SW 1271 (cell line): ENCODE measurements at places on chromosomes 6 and 20.
A peak's percentile ranks its signal among the peaks of the same experiment; 100 is the strongest.

DNA sequence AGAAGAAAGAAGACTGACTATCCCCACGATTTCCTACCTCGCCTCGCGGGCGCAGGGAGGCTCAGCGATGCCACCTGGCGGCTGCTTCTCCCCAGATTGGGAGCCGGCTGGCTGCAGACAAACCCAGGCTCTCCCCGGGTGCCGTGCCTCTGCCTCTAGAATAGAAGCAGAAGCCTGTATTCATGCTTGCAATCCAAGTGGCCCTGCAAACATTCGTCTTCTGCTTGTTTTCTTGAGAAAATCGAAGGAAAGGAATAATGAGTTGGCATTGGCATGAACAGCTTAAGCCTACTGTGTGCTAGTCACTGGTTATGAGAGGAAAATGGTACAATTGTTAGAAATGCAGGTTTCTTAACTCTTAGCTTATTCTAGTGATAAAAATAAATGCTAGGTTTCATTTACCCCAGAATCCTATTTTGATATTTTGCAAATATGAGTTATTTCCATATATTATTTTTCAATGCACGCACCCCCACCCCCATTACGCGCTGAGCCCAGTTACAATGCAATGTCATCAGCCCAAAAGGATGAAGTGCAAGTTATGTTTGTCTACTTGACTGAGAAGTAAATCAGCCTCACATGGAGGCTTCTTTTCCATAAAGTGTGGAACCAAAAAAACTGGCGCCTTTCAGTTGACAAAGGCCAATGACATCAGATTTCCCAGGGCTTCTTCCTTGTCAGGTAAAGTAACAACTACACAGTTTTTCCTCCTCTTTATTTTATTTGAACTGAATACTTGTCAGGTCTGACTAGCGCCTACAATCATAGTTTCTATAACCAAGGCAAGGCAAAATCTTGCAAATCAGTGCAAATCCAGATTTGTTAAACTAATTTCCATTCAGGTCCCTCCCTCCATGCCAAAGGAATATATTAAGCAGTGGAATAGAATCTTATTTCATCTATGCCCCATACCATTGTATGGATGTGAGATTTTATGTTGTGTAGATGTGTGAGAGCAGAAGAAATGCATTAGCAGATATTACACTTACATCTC, 3.9 kb upstream of the SOX4 start:
- peak; percentile 68 for DNase-seq

DNA sequence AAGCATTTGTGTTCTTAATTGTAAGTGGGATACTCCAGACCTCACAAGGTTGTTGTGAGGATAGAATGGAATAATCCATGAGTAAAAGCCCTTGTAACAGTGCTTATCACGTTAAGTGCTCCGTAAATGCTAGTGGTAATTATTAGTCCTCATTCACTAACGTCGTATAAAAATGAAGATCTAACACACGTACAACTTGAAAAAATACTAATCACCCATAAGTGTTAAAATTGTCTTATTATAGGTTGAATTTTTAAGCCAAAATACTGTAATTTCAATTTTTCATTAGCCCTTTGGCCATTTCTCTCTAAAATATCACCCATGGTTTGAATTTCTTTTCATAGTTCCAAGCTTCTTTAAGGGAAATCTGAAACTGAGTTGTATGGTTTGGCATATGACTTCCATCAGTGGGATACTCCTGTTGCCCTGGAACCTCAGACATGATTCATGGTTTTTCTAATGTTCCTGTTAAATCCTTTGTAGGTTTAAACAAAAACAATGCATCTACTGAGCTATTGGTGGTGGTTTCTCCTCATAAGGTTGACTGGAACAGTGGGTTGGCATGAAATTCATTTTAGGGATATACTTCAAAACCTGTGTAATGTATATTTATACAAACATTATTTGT, 19.1 kb downstream of the XRN2 start:
- DNase-seq = no peak

GRCh38 chr6:31180500-31180899, 10.0 kb upstream of the POU5F1 start:
- DNase-seq = no peak

DNA sequence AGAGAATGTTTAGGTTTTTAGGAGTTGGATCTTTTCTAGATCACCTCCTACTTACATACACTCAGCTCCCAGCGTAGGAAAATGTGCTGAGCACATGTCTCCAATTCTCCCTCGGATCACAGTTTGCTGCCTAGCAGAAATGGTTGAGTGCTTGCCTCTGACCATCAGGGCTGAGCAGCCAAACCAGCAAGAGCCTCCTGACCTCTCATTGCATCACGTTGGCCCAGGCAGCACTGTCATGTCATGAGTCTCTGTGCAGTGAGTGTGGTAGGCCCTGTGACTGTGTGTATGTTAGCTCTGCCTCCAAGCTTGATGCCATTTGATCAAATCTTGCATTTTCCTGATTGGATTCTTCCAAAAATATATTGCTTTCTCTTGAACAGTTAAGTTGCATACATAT, 112.0 kb downstream of the LRRC1 start:
- no peak for DNase-seq

DNA sequence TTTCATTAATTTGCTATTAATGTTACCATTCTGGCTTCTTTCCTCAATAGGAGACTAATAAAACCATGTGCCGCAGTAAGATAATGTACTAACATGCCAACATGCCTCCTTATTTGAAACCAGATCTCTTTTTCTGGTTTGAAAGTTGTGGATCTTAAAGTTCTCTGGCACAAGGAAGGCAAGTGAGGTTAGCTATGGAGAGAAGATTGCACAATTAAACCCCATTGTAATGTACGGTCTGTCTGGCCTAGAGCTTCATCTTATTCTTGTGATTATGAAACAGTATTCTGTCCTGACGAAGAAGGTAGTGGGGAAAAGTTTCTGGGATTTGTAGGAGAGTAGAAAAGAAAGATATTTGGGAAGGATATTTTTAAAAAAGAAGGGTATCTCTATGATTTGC, 68.4 kb downstream of the EYA4 start:
- DNase-seq = no peak

DNA sequence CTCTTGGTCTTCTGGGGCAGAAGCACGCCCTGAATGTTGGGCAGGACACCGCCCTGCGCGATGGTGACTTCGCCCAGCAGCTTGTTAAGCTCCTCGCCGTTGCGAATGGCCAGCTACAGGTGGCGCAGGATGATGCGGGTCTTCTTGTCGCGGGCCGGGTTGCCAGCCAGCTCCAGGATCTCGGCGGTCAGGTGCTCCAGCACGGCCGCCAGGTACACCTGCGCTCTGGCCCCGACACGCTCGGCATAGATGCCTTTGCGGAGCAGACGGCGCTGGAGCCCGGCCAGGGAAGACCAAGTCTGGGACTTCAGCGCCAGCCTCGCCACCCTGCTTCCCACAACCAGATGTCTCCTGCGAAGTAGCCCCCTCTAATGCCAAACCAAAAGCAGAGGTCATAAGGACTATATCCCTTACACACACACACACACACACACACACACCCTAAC, 8.0 kb upstream of the SLC17A3 start:
- no peak for DNase-seq

GRCh38 chr6:133741375-133741861, 147.5 kb upstream of the TCF21 start:
- no peak for DNase-seq

DNA sequence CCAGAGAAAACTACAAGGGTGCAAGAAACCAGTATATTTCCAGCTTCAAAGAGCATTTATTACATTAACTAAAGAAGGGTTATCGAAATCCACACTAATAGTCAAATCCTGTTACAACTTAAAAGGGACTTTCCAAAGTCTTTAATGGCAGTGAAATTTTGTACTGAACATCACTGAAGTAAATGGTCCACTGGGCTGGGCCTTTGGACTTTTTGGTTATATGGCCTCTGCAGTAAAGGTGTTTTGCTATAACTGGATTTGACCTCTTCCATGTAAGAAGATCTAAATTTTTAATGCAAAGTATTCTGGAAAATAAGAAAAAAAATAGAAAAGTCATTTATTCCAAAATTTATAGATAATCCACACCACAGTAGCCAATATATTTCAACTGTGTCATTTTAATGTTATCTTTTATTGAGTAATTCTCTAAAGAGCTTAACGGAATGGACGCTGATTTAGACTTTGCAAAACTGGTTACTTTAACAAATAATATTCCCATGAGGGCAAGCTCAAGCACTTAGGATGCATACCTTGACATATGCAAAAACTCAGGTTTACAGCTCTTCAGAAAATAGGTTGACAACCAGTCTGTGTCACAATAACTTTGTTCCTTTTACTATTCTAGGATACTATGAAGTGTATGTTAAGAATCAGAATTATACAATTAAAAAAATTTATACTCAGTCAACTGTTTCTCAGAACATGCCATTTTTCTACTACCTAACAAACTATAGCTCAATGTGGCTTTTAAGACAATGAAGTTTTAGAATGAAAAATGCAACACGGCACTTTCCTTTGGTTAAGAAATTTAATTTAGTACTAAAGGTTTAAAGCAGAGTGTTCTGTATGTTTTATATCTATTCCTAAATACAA, 7.0 kb downstream of the RBM39 start:
- DNase-seq = no peak

DNA sequence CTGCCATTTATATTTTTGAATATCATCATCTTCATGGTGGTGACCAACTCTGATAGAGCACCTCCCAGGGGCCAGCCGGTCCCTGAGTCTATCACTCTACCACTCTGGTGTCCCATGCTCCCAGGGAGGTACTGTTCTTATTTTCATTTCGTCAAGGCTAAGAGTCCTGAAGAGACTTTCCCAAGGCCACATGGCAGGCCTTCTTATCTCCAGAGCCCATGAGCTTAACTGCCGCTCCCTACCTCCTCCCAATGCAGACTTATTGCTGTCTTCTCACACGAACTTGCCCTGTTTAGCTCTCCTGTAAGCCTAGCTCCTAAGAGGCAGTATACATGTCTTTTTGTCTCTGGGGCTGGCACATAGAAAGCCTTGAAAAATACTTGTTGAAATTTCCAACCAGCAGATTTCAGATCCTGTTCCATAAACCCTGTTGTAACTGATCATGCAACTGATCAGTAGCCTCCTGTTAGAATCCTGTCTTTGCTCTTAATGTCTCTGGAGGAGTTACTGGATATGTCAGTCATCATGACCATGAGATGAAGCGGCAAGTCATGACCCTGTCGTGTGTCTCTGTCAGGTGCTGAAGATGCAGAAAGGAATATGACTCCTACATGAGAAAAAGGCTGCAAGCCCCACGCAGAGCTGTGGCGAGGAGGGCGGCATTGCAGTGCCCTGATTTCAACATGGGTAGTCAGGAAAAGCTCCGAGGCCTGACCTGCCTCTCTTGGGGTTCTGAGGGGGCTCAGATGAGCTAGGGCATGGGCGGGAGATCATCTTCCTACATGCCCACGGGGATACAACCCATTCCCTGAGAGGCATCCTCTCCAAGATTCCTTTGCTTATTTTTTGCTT, 60.0 kb downstream of the TTI1 start:
- DNase-seq = no peak

- DNase-seq = no peak
Measured at GRCh38 chr20:19924255-19924654, 92.9 kb upstream of the NAA20 start.

DNA sequence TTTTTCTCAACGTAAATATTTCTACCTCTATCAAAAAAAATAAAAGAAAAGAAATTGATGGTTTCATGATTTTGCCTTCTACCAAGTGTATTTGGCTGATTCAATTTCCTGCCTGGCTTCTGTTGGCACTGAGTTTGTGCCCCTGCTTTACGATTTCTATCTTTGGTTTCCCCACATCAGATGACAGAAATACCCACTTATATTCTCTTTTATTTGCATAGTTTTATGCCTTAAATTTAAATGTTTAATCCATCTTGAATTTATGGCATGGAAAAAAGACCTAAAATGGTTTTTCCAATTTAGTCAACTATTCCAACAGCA, 34.3 kb downstream of the RNF24 start:
- DNase-seq = no peak

- no peak for DNase-seq
Measured at GRCh38 chr20:59220161-59220560, 56.5 kb downstream of the ZNF831 start.

- DNase-seq = no peak
Measured at GRCh38 chr6:106974336-106974998, at the start of gene CD24. CD24 (minus strand) TSS chr6:106974729; CDS start chr6:106974646, 83 bp downstream.

DNA sequence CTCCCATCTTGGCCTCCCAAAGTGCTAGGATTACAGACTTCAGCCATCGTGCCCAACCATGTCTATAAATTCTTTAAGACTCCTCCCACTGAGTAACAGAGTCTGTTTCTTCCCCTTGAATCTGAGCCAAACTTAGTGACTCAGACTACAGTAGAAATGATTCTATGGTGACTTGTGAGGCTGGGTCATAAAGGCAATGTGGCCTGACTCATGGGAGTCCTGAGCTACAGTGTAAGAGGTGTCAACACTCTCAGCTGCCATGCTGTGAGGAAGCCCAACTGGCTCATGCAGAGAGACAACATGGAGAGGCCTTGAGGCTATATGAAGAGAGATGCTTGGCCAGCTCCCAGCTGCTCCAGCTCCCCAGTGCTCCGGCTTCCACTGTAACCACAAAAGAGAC, 5.2 kb upstream of the NRSN2 start:
- DNase-seq = peak; percentile 91

DNA sequence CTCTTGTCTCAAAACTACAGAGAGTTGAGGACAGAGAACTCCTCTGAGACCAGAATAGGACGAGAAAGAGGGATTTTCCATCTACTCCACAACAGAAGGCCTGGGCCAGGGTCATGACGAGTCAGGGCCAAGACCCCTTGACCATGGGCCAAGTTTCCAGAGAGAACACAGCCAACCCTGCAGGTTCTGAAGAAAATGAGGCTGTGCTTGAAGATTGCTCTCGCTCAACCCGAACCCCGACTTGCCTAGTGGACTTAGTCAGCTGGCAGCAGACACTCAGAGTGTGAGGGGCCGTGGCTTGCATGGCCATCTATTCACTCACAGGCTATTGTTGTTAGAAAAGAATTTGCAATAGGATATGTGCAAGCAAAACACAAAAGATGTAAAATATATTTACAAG, 54.5 kb downstream of the TMEM242 start:
- DNase-seq = no peak

DNA sequence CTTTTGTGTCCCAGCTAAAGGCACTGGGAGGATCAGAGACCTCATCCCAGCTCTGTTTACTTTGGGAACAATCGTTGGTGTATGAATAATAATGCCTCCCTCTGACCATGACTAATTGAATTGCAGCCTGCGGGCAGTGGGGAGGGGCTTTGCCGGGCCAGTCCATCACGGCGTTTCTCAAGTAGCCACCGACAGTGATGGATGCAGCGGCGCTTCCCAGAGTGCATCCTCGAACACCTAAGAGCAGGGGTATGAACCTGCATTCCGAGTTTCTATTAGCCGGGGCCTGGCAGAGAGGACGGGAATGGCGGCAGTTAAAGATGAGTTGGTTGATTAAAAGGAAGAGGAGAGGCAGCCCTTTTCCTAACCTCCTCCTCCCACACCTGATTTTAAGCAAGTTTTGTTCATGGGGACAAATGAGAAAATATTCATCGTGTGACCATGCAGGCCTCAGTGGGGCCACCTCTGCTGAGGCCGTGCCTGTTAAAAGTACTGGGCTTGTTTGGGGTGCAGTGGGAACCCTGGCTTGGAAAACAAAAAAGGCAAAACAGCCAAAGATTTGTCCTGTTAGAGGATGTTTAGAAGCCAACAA, 154.1 kb downstream of the FOXA2 start:
- no peak for DNase-seq

- DNase-seq = peak; percentile 41
Measured at GRCh38 chr6:70413992-70414494, 735 bp downstream of the FAM135A start.

- no peak for DNase-seq
Measured at GRCh38 chr6:69988458-69989126, 122.2 kb downstream of the COL19A1 start.
